ENCODE measurements at places on chromosomes 1 and 21.

GRCh38 chr1:169090900-169091311 is 15.6 kb upstream of the ATP1B1 start:
- no peak for DNase-seq

DNA sequence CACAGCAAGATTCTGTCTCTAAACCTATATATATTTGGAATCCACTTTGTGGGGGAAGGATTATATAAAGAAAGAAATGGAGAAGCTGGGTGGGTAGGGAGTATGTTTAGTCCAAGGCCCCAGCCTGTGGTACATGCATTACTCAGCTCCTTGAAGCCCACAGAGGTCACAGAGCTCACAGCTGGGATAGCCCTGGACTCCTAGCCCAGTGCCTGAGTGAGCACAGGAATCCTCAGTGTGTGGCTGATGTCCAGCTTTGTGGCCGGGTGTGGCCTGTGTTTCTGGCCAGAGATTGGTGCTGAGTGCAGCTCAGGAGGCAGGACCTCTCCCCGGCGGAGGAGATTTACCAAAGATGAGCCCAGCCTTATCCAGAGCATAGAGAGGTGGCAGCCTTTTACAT is 7.6 kb downstream of the CAPN9 start:
- DNase-seq: no peak

DNA sequence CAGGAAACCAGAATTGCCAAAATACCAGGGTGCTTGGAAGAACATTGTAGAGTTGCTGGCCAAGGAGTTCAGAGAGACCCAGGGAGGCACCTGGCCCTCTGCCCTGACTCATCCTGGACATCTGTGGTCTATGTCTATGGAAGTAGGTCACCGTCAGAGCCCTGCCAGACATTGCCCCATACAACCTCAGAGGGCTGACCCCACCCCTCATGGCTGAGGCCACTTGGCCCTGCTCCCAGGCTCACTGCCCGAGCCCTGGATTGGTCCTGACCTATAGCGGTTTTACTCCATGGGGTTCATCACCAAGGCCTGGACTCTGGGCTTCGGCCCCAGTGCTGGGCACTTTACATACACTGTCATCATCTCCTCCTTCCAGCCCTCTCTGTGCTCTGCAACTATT is 233.1 kb downstream of the PTPRU start:
- DNase-seq: no peak

DNA sequence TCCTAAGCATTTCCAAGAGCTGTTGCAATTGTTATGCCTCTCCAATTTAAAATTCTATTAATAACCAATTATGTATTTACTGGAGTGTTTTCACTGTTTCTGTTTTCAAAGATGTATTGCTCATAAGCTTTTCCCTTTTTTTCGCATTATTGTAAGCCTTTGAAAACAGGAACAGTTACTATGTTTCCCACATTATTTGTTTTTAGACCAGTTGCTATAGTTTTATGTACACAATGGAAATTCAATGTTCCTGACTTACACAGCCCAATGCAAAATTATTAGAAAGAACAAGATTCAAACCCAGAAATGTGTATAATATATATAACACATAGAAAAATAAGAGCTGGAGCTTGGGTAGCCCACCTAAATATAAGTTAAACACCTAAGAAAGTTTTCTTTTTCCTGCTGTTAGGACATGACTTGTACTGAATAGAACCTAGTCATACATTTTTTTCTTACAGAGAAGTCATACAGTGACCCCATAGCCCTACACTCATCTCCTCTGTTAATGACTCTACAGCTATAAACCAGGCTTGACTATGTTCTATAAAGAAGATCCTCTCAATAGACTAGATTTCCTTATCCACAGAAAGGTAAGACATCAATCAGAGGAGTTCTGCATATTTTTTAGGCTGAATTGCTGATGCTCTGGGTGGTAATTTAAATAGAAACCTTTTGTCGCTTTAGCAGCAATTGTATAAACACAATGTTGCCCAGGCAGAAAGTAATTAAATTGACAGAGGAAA is 299.6 kb downstream of the USH2A start:
- no peak for DNase-seq

- DNase-seq: no peak
Measured at GRCh38 chr1:90712915-90713730, 4.0 kb downstream of the BARHL2 start.

DNA sequence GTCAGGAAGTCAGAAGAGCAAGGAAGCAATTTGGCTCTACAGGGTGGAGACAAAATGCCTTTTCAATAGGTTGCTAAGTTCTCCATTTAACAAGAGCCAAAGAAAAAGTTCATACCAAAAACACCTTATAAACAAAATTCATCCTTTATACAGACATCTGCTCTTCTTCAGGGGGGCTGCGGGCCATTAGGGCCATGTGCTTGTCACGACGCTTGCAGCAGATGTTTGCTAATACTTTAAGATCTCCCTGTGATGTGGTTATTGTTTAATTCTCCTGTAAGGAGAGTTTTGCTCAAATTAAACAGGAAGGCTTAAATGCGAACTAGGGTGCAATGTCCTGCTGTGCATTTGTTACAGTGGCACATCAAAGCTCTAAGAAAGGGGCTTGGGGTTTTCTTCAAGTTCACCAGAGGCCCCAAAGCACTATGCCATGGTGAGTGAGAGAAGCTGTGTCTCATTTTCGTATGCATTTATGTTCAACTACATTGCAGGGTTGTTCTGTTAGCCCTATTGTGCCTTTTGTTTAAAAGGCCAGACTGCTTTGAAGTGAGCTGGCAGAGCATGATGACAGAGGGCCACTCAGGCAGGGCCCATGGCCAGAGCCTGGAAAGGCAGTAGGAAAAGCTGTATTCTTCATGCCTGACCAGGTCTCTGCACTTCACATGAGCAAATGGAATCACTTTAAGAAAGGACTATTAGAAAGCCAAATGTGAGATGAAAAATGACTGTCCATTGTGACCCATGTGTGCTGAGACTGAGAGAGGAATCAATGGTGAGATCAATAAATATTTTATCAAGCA is 24.8 kb upstream of the NTPCR start:
- no peak for DNase-seq

DNA sequence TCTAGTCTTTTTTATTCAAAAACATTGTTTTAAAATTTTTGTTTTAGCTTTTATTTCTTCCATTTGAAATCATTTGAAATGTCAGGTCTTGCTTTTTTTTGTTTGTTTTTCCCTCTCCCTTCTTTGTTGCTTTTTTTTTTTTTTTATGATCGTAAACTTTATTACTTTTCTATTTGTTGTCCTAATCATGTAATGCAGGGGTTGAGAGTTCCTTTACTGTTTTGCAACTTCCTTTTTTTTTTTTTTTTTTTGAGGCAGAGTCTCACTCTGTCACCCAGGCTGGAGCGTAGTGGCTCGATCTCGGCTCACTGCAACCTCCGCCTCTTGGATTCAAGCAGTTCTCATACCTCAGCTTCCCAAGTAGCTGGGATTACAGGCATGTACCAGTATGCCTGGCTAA is 24.8 kb downstream of the IVNS1ABP start:
- no peak for DNase-seq
